Articular chondrocyte of knee joint (primary cell): ENCODE measurements at places on chromosomes 6 and 20. TPM values are rescaled to one million over a fixed set of nuclear protein-coding genes. Genes with fewer than 3 reads are reported as not detected.

The HRH3 gene
- total RNA-seq, result not detected in 2 replicates

The BACH2 gene
- 0.91 and 1.3 TPM in 2 replicates for total RNA-seq

The SPATS1 gene
- total RNA-seq, result 0.13 TPM in 1 of 2 replicates, not detected in the other

The OGFRL1 gene
- total RNA-seq, result 25.0 and 33.8 TPM in 2 replicates

The BANF2 gene
- not detected in 2 replicates for total RNA-seq

The GABRR1 gene
- not detected in 2 replicates for total RNA-seq

The PRRT1 gene
- total RNA-seq, result 0.39 and 0.54 TPM in 2 replicates

The BPIFB2 gene
- not detected in 2 replicates for total RNA-seq

The NKAIN2 gene
- total RNA-seq, result not detected in 2 replicates

The BNIP5 gene
- total RNA-seq, result not detected in 2 replicates

The CCNC gene
- 73.2 and 95.0 TPM in 2 replicates for total RNA-seq

The FOXP4 gene
- 2.5 and 3.8 TPM in 2 replicates for total RNA-seq

The EEF1A2 gene
- total RNA-seq, result 0.13 TPM in 1 of 2 replicates, not detected in the other

The CDK5RAP1 gene
- total RNA-seq, result 15.3 and 16.2 TPM in 2 replicates

The TNNC2 gene
- total RNA-seq, result 0.39 and 1.4 TPM in 2 replicates

The AGER gene
- total RNA-seq, result 0.54 and 0.78 TPM in 2 replicates

The WTAP gene
- total RNA-seq, result 156 and 188 TPM in 2 replicates

The SYTL3 gene
- 1.9 and 2.2 TPM in 2 replicates for total RNA-seq

The TSHZ2 gene
- total RNA-seq, result under 0.01 and 0.43 TPM in 2 replicates

The SGK2 gene
- 0.52 and 1.4 TPM in 2 replicates for total RNA-seq

The ZC3H12D gene
- total RNA-seq, result 0.65 and 1.3 TPM in 2 replicates

The ATG5 gene
- total RNA-seq, result 45.1 and 50.2 TPM in 2 replicates

The GSTA3 gene
- not detected in 2 replicates for total RNA-seq

The RTN4IP1 gene
- total RNA-seq, result 5.8 and 7.6 TPM in 2 replicates
